ENCODE measurements at places on chromosomes 2 and 18.
A peak's percentile ranks its signal among the peaks of the same experiment; 100 is the strongest.

DNA sequence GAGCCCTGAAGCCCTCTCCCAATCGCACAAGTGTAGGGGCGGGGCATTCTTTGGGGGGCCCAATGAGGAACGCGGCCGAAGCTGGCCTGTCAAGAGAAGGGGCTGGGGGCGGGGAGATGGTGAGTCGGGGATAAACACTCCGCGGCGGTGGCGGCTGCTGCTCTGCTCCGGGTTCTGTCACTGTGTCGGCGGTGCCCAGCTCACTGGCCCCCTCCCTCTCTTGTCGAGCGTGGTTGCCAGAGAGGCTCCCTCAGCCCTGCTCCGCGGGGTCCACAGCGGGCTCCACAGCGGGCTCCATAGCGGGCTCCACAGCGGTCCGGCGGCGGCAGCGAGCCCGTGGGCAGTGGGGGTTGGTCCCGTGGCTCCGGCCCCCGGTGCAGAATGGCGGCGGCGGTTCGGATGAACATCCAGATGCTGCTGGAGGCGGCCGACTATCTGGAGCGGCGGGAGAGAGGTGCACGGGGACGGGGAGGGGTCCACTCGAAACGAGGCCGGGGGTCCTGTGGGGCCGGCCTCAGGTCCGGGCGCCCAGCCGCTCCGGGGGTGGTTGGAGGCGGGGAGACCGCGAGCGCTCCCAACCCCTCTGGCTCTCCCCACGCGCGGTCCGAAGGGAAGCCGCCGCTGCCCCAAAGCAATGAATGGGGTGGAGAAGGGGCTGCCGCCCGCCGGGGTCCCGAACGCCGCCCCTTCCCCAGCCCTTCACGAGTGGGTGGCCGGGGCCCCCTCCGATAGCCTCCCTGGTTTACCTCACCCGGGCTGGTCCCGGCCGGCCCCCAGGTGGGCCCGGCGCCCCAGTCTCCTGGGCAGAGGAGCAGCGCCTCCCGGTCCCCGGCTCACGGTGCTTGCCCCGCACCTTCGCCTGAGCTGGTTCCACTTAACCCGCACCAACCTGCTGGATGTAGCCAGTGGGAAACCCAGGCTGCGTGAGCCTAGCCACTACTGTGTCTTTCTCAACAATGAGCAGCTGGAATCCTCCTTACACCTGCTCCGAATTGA, at the start of gene MXD1:
Gene MXD1, plus strand, starts transcription at position 160 of the 996 bp plus-strand sequence. Its CDS starts 222 bp downstream, at position 382.
- DNase-seq: peak; percentile 28

- DNase-seq: no peak
Observed at GRCh38 chr2:146489386-146489785, 1355.4 kb upstream of the ACVR2A start.

- no peak for DNase-seq
Observed at GRCh38 chr2:24403832-24404212, 43.5 kb upstream of the ITSN2 start.

GRCh38 chr2:200379481-200380090, 73.1 kb downstream of the SPATS2L start:
- DNase-seq: no peak

Measured in HEK293T (cell line).